Fibroblast of skin of right quadriceps (primary cell): ENCODE measurements at places on chromosomes 3 and 15.

GRCh38 chr3:53775834-53776251 is 70.4 kb downstream of the CHDH start:
- peak; percentile 27 for DNase-seq

DNA sequence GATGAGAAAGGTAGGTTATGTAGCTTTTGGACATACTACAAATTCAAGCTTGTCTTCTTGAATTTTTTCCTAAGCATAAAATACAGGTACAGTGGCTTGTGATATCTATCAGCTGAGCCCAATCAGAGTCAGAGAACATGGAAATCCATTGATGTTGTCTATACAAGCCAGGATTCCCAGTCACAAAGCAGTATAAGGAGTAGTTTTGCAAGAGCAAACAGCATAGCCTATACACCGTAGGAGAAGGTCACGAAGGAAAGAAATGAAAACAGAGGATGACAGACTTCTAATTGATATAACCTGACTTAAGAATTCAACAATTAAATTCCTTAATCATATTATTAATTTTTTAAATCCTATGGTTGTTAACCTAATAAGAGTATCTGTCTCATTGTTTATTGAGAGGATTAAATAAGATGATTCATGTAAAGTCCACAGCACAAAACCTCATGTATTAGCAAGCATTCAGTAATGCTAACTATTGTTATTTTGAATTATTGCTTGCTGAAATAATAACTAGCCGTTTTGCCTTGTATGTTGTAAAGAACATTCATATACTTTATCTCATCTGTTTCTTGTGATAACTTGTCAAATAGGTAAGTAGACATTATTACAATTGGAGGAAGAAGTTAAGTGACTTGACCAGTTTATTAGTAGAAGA is 276.6 kb upstream of the ZPLD1 start:
- no peak for DNase-seq

GRCh38 chr15:99486371-99487336 is 79.1 kb upstream of the MEF2A start:
- peak; percentile 73 for DNase-seq

DNA sequence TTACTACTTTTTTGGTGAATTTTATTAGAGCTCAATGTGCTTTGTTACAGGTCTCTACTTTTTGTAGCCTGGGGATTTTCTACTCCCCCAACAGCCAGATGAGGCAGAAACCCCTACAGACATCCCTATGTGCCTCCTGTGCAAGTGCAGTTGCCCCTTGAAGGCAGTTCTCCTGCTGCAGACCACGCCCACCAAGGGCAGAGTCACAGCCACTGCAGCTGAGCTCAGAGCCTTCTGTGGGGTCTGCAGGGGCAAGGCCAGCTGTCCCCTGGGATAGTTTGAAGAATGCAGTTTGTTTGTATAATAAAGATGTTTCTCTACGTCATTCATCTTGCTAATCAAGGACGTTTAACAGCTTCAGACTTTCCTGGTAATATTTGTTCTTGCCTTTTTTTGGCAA is 76.8 kb downstream of the NPAP1 start:
- DNase-seq, result no peak

GRCh38 chr3:10189557-10190354 is 25.0 kb downstream of the IRAK2 start:
- DNase-seq, result no peak

DNA sequence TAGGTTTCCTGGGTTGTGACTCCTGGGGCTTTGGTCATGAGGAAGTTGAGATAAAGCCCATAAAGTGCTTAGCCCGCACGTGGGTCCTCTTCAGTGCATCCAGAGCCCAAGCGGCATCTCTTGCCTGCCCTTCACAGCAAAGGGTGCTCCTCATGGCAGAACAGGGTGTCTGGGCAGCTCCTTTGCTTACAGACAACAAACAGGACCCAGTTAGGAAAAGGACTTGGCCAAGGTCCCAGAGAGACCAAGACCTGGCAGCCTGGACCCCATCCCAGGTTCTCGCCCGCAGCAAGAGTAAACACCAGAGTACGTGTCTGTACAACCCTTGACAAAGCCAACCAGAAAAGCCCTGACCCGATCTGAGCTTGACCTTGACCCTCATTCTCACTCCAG is 27.0 kb downstream of the ALS2CL start:
- DNase-seq, result no peak

GRCh38 chr3:179608931-179609720 is 4.5 kb downstream of the NDUFB5 start:
- no peak for DNase-seq

GRCh38 chr3:155991847-155992246 is 121.4 kb downstream of the GMPS start:
- no peak for DNase-seq

DNA sequence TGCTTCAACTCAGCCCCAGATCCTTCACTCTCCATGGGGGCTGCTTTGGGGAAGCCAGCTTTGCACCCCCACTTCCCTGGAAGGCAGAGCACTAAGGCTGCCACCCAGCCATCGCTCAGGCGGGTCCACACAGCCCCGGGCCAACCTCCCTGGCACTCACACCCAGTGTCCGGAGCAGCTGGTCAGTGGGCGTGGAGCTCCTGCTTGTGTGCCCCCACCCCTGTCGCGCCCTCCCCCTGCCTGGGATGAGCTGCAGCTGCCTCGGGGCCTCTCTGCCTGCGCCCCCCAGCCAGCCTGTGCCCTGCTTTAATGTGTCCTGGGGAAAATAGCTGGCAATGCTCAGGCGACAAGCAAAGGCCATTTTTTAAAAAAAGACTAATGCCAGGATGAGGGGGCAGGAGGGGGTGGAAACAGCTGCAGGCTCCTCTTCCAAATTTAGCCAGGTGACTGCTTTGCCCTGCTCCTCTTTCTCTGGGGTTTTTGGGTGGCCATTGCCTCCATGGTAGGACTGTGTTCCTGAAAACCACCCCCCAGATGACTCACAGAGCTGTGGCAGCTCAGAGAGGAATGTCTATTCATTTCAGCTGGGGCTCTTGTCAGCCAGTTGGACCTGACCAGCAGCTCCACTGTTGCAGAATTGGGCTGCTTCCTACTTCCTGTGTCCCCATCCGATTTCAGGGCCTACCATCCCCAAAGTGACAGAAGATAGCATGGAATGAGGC is 65.0 kb downstream of the CEMIP start:
- DNase-seq, result peak; percentile 63

DNA sequence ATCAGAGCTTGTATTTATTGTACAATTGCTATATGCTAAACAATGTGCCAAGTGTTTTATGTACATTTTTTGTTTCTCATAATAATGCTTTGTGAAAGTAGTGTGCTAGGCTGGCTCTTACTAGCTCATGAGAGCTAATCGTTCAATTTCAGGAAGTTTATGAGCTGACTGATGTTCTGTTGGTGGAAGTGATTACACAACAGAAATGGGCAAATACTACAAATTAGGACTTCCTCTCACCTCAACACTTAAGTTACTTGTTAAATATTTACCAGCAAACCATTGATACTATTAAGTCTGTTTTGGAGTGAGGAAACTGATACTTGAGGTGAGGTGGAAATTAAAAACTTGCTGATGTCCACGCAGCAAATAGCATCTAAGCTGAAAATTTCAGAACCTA is 32.3 kb downstream of the SLC9C1 start:
- DNase-seq, result no peak

GRCh38 chr3:36707623-36708409 is 56.5 kb downstream of the DCLK3 start:
- peak; percentile 61 for DNase-seq

- no peak for DNase-seq
Observed at GRCh38 chr3:137297770-137298169, 340.0 kb downstream of the IL20RB start.

GRCh38 chr3:47004369-47005211 is 25.1 kb downstream of the NBEAL2 start:
- DNase-seq, result no peak

GRCh38 chr3:186218421-186218820 is 109.5 kb upstream of the ETV5 start:
- DNase-seq, result no peak

DNA sequence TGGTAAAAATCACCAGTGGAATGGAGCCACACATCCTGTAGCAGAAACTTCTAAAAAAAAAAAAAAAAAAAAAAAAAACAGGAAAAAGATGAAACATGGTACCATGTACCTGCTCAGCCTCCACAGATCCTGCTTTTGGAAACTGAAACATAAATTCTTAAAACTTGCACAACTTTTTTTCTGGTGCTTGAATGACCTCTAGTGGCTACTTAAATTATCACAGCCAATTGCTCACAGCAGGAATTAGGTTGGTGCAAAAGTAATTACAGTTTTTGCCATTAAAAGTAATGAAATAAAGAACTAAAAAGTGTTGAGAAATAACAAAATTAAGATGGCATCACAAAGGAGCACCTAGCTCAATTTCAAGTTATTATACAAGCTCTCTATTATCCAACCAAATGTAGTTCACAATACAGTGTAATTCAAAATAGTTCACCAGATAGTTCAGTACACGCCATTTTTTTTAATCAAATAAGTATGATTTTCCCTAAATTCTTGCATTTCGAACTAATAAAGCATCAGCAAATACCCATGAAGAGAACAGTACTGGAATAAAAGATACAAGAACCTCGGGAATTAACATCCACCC is 80.6 kb downstream of the ULK4 start:
- peak; percentile 40 for DNase-seq

DNA sequence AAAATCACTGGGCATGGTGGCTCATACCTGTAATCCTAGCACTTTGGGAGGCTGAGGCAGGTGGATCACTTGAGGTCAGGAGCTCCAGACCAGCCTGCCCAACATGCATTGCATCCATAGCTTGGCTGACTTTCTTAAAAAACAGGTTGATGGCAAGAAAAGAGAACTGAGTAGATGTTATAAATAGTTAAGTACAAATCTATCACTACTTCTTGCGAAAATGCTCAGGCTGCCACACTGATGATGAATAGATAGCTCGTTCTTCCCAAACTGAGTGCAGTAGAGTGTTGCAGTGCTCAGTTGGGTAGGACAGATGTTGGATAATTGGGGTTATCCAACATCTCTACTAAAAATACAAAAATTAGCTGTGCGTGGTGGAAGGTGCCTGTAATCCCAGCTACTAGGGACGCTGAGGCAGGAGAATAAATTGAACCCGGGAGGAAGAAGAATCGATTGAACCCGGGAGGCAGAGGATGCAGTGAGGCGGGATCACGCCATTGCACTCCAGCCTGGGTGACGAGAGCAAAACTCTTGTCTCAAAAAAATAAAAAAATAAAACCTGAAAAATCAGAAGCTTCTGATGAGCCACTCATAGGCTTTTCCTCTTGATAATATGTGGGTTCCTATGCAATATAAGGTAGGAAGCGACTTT is 1.2 kb downstream of the BTLA start:
- DNase-seq, result no peak

DNA sequence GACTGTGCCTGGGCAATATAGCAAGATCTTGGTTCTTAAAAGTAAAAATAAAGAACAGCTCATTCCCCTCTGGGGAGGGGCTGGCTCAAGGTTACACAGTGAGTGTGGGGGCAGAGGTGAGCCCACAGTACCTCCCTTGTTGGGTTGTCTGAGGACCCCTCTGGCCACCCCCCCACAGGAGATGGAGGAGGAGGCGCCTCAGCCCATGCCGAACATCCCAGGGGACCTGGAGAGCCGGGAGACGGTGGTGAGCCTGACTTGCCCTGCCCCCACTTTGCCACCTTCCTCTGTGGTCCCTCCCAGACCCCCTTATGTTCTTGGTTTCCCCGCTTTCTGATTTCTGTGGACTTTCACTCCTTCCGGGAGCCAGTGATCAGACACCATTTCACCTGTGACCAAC is 28.7 kb downstream of the NGRN start:
- DNase-seq, result no peak

DNA sequence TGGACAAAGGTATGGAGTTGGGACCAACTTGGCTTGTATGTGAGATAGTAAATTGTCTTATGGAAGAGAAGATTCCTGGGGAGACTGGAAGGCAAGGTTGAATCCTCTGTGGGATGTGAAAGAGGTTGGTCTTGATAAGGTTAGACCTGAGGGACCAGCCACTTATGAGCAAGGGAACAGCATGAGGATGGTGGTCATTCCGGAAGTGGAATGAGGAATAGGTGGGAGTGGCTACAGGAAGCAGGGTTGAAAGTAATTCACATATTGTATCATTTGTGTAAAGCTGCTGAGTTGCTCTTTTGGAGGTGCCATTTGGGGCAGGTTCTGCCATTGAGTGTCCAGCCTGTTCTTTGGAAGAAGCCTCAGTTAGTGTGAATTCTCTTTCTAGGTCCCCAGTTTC is 13.2 kb downstream of the USP13 start:
- DNase-seq, result no peak

- no peak for DNase-seq
Observed at GRCh38 chr3:47782446-47783308, 984 bp upstream of the SMARCC1 start.

DNA sequence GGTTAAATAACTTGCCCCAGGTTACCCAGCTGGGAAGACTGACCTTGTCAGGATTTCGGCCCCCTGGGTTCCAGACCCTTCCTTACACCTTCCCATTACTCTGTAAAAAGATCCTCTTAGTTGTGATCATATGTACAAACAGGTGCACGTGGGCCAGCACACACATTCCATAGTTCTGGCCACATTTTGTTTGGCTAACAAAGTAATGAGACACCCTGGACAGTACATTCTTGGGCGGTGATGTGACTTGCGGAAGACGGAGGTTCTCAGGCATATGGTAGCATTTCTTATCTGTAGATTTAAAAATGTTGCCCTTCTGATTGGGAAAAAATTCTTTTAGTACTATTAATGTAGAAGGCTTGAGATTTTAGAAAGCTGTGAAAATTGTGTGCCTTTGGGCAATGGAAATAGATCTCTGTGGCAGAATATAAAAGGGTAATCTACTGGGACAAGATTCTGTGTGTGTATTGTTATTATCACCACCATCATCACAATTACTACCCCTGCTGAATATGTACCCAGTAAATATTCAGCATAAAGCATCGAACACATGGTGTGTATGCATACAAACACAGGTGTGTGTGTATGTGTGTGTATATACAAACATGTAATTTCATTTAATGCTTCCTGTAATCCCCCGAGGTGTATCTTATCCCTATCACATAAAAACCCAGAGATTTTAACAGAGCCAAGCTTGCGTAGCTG is 205.4 kb upstream of the UBE2E1 start:
- peak; percentile 72 for DNase-seq

- peak; percentile 99 for DNase-seq
Observed at GRCh38 chr15:49855917-49856637, 235.2 kb downstream of the DTWD1 start.

GRCh38 chr3:111577798-111578685 is 17.1 kb downstream of the ZBED2 start:
- peak; percentile 82 for DNase-seq
